ENCODE measurements at places on chromosomes 2 and 18.

DNA sequence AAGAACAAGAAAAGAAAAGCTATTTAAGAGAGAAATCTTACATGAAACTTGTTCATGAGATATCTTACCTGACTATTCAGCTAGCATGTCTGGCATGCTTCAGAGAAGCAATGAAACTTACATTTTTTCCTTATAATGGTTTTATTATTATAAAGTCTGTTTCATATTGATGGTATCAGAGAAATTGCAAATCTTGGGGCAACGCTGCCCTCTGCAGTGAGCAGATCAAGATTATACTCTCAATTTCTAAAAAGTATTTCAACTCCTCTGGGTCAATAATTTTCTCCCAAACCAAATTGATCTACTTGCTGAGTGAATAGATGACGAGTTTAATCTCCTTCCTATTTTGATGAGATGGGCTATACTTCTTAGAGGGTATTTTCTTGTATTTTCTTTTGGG, 235.6 kb downstream of the NUP35 start:
- DNase-seq: no peak

DNA sequence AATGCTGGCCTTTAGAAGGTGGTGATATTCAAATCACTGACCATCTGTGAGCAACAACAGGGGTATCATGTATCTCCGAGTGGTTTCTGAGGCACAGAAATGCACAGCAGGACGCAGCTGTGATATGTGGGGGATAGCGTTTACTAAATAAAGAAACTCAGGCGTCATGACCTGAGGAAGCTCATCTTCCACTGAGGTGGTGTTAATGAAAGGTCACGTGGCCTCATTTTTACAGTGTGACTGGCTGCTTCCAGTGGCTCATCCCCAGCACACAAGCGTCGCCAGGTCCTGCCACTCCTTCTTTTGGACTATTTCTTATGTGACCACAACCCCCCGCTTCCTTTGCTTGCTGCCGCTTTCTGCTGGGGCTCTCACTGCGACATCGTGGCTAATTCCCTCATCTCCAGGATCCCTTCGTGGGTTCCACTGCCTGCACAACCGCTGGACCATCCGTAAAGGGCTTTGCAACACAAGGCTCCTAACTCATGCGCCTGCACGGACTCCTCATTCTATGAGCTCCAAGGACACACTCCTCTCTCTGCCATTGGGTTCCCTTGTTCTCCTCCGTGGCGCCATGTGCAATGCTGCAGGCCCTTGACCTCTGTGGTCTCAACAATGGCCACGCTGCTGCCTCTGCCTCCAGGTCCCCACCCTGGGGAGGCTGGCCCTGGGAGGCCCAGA, 109.3 kb downstream of the MBP start:
- no peak for DNase-seq

DNA sequence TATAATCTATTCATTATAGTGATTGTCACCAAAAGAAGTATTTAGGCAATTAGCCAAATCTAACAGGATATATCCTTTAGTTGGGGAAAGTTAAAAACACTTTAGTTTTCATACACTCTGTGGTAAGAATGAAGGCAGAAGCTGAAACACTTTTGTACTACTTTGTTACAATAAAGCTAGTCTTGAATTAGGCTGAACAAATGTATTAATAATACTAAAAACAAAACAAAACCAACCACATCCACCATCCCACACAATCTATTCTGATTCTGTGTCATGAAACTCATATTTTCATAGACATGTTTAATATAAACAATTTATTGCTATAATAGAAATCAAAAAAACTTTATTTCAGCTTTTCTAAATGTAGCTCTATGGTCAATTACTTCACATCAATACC, 508.8 kb downstream of the ZEB2 start:
- DNase-seq: no peak

- no peak for DNase-seq
Measured at GRCh38 chr2:217199255-217199630, 339.4 kb upstream of the TNP1 start.

- no peak for DNase-seq
Measured at GRCh38 chr2:165874445-165875039, 79.0 kb downstream of the TTC21B start.

GRCh38 chr2:221570321-221570935, 1.7 kb downstream of the EPHA4 start:
- peak; percentile 41 for DNase-seq
